Activated CD8-positive, alpha-beta memory T cell treated with anti-CD3 and anti-CD28 coated beads for 4 hours (primary cell): ENCODE measurements at places on chromosomes 16 and 17.

DNA sequence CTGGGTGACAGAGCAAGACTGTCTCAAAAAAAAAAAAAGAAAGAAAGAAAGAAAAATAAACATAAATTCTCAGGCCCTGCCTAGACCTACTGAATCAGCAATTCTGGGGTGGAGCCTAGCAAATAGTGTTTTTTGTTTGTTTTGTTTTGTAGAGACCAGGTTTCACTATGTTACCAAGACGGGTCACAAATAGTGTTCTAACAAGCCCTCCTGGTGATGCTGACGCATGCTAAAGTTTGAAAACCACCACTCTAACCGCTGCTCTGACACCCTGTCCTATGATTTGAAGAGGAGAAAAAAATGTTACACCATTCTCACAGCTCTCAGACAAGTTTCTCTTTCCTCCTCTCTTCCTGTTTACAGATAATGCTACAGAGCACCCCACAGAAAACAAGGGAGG lies 1.5 kb downstream of the MRPL10 start:
- DNase-seq = peak; percentile 15

DNA sequence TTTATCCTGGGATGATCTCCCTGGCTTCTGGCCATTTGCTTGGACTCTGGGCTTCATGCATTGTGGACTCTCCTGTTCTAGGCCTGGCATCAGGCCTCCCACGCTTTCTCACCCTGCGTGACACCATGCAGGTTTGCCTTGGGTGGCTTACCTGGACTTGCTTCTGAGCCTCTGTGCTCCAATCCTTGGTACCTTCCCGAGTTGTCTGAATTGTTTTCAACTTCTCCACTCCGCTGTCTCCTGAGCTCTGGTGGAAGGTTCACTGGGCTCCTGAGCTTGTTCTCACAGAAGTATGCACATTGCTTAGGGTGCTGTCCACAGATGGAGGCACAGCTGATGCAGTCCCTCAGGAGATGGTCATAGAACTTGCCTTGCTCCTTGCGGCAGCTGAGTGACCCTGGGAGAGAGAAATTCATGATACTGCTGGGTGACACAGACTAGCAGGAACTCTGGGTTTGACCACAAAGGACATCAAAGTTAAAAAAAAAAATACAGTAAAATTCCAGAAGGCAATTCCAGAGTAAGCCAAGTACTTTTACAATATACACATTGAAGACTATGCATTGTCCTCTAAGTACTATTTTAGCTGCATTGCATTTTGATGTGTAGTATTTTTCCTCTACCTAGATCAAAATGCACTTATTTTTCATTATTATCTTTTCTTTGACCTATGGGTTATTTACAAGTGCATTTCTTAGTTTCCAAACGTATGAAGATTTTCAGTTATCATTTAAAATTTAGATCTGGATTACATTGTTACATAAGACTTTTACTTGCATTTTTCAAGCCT lies 23.1 kb downstream of the TNFRSF13B start:
- DNase-seq = no peak

- DNase-seq = peak; percentile 41
These were observed 33.3 kb downstream of the JPH3 start for GRCh38 chr16:87635541-87636049.

DNA sequence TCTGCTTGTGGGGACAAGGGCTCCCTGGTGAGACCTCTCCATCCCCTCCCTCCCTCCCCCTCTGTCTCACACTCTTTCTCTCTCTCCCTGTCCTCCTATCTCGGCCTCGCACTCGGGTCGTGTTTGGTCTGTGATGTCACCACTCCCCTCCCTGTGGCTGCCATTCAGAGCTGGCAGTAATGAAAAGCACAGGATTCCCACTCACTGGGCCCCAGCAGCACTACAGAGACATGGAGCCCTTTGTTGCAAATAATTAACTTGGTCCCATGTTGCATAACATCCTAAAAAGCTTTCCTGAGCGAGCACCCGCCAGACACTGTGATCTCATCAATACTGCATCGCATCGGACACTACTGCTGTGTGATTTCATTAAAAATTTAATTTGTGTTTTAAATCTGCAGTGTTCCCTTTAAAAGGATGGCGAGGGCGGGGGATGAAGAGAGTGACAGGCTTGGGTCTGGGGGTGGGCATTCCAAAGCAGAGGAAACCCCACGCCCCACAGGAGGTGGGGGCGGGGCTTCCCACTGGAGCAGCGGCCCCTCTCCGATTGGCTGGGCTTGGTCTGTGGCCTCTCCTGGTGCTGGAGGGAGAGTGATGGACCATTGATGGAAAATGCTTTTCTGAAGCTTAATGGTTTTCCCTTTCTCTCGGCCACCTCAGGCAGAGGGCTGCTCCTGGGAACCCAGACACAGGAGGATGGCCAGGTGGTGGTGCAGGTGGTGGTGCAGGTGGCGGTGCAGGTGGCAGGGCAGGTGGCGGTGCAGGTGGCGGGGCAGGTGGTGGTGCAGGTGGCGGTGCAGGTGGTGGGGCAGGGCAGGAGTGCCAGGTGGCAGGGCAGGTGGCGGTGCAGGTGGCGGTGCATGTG lies 15.3 kb upstream of the NPTX1 start:
- DNase-seq = no peak

GRCh38 chr16:4277987-4278513 lies 5.2 kb upstream of the TFAP4 start:
- no peak for DNase-seq

DNA sequence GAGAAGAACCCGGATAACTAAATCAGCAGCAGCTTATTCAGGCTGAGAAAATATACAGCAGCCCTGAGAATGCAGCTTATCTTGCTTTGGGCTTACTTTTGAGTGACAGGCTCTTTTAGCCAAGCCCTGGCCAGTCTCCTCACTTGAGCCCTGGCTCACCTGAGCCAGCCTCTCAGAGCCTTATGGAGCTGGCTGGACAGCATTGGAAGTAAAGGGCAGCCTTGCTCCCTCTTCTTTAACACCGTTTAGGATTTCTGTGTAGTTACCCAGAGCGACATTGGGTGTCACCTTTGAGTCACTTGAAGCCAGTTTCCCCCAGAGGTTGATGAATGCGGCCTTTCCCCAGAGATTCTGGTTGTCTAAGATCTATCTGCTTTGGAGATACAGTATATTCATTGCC lies 7.7 kb upstream of the NPIPB2 start:
- DNase-seq = no peak

GRCh38 chr17:42107597-42108576 lies 4.6 kb downstream of the DHX58 start:
- DNase-seq = peak; percentile 88

- DNase-seq = no peak
These were observed 1.2 kb downstream of the SNTB2 start for GRCh38 chr16:69188236-69188549.

GRCh38 chr17:9009096-9009495 lies 12.2 kb upstream of the NTN1 start:
- DNase-seq = no peak

GRCh38 chr16:50309156-50309526 lies 42.8 kb downstream of the ADCY7 start:
- no peak for DNase-seq

DNA sequence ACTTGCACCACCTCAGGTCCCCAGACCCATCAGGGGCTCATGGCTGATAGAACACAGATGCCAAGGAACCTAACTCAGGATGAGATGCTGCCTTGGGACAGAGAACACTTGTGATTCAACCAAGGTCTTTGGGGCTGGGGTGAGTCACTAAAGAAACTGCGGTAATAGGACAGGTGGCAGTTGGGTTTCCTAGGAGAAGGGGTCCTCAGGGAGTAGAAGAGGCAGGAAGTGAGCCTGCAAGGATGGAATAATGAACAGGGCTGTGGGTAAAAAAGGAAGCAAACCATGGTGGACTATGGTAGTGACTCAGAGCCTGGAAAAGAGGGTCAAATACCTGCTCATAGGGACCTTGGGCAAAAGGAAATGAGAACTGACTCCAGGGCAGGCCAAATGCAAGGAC lies 6.5 kb upstream of the PNPO start:
- no peak for DNase-seq

GRCh38 chr16:56324406-56324805 lies 100.9 kb downstream of the AMFR start:
- DNase-seq = no peak

DNA sequence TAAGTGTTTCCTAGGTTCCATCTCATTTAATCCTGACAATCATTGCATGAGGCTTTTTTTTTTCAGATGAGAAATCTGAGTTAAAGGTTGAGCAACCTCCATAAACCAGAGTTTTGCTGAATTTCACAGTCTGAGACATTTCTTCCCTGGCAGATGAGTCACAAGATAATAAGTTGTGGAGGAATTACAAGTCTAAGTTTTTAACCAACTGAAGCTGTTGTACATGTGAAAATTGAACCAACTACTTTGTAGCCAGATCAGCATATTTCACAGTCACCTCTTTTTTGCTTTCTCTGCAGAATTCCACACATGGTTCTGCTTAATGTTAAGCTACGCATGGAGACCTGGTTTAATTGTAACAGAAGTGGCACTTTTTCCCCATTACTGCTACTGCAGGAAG lies 765.6 kb downstream of the CDH11 start:
- no peak for DNase-seq

- no peak for DNase-seq
These were observed 12.1 kb upstream of the NLK start for GRCh38 chr17:28030386-28030785.

DNA sequence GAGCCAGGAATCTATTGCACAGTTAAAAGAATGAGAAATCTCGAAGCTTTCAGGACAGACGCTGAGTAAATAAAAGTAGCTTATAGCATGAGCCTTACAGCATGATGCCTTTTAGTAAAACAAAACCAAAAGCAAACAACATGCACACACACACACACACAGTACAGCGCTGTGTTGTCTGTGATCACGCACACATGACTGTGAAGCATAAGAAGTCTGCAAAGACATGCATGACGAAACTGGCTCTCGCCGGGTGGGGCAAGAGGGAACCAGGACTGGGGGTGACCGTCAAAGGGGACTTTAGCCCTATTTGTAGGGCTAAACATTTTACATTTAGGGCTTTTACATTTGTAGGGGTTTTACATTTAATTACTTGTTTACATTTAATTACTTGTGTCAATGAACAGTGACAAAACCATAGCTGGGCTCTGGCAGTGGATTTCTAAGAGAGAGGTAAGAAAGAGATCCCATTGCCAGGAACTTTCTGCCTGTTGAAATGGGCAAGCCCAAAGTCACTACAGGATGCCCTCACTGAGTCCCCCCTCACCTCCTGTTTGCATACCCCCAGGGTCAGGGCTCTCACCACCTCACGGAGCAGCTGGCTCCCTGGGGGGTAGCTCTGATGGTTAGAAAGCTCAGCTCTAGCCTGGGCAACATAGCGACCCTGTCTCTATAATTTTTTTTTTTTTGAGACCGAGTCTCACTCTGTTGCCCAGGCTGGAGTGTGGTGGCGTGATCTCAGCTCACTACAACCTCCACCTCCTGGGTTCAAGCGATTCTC lies 2.0 kb upstream of the TNFRSF13B start:
- DNase-seq = no peak

- no peak for DNase-seq
These were observed 3.9 kb upstream of the CREBBP start for GRCh38 chr16:3884398-3884797.

- no peak for DNase-seq
These were observed 1389.6 kb downstream of the CDH8 start for GRCh38 chr16:60646631-60647030.

DNA sequence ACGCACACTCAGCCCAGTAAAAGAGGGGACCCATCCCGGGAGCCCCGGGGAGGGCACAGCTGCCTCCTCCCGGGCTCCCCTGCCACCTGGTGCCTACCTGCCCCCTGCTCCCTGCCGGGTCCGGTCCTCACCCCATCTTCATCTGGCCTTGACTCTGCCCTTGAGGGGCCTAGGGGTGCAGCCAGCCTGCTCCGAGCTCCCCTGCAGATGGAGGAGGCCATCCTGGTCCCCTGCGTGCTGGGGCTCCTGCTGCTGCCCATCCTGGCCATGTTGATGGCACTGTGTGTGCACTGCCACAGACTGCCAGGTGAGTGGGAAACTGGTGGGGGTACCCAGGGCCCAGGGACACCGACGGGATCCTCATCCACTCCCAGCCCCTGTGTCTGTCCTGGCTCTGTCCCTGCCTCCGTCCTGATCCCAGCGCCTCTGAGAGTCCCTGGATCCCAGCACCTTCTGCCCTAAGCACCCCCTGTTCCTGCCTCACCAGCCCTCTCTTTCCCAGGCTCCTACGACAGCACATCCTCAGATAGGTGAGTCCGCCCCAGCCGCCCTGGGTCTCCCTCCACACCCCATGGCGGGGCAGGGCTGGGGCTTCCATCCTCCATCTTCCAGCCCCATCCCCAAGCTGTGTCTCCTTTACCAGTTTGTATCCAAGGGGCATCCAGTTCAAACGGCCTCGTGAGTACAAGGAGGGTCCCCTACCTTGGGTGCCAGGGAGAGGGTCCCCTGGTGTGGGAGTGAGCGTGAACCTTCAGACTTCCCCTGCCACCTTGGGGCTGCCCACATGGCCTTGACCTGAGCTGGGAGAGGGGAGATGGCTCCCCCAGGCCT lies 574 bp downstream of the LAT start:
- no peak for DNase-seq

DNA sequence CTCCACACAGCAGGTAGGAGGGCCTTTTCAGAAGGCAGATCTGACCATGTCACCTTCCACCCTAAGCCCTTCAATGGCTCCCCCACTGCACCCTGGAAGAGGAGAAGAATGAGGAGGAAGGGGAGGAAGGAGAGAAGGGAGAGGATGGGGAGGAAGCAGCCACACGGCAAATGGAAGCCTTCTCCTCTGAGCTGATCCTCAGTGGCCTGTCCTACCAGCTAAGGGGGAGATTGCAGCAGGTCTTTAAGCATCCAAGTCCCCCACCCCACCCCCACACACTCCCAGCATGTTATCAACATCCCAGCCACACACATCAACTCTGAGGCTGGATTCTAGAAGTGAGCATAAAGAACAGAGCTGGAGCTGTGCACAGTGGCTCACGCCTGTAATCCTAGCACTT lies 46.2 kb upstream of the RBFOX3 start:
- DNase-seq = no peak

DNA sequence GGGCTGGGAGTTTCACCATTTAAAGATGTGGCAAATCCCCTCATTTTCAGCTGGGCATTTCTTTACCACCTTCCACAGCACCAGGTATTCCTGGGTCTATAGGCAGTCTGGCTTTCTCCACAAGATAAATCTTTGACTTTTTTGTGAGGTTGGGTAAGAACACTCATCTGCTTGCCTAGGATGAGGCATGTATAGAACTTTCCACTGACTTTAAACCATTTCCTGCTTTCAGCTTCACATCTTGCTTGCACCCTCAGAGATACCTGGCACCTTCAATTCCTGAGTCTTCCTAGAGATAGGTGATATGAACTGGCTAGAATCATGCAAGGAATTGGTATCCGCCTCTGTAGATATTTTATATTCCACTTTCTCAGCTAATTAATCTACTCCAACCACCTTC lies 27.9 kb downstream of the SMURF2 start:
- no peak for DNase-seq

- DNase-seq = no peak
These were observed 87.4 kb downstream of the ANKRD11 start for GRCh38 chr16:89402962-89403361.

GRCh38 chr17:39014795-39015545 lies 47.8 kb upstream of the FBXO47 start:
- no peak for DNase-seq

GRCh38 chr17:39667262-39667944 lies 850 bp upstream of the PNMT start:
- no peak for DNase-seq
